ENCODE measurements at places on chromosomes 2 and 18. TPM values are rescaled to one million over a fixed set of nuclear protein-coding genes. Genes with fewer than 3 reads are reported as not detected.

GRCh38 chr18:72107647-72108383 lies 436.3 kb downstream of the CBLN2 start:
- DNase-seq, result no peak

Gene ACADL
- not detected for total RNA-seq

DNA sequence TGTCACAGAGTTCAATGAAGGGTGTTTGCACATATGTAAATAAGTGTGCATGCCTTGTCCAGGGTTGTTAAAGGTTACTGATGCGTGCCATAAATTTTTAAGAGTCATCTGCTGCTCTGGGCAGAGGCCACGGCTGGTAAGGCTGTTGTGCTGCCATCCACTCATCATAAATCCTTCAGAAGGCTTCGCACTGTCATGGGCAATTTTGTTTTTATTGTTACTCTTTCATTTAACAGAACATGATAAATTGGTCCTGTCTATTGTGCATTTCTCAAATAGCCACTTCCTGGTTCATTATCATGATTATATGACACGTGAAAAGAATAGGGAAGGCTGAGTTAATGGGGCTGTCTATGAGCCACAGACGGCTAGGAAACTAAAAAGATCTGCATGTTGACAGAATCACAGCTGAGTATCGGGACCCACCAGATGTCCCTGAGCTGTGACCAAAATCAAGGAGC lies 634.3 kb upstream of the SOX11 start:
- DNase-seq, result no peak

Gene UGT1A10
- total RNA-seq, result not detected

- DNase-seq, result no peak
Measured at GRCh38 chr18:212780-213179, 54.4 kb downstream of the USP14 start.

Gene CIB4
- not detected for total RNA-seq

DNA sequence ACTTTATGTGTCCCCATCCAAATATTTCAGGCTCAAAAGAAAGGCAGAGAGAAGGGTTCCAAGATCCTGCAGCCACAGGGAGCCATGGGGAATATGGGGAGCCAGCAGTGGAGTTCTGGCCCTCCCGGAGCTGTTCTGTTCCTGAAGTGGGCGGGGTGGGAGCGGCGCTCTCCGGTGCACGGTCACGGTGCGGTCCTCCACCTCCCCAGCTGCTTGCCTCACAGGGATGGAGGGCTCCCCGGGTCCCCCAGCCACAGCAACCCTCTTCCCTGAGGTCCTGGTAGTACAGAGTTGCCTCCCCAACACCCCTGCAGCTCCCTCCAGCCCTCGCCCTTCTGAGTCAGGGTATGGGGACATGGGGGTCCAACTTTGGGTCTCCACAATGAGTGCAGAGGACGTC lies 26.2 kb upstream of the SNED1 start:
- no peak for DNase-seq

DNA sequence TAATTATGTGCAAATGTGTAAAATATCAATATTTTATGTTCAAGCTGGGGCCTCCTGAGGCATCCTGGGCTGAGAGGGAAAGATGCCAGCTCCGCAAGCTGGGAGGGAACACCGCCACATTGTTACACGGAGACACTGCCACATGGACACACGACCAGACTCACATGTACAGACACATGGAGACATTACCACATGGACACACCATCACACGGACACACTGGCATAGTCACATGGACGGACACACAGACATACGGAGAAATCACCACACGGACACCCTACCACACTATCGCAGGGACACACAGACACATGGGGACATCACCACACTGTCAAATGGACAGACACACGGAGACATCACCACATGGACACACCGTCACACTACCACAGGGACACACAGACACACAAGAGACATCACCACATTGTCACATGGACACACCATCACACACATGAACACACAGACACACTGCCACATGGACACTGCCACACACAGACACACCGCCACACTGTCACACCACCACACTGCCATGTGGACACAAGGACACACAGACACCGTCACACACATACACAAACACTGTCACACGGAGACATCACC lies 117.6 kb downstream of the CCDC74A start:
- DNase-seq, result no peak

DNA sequence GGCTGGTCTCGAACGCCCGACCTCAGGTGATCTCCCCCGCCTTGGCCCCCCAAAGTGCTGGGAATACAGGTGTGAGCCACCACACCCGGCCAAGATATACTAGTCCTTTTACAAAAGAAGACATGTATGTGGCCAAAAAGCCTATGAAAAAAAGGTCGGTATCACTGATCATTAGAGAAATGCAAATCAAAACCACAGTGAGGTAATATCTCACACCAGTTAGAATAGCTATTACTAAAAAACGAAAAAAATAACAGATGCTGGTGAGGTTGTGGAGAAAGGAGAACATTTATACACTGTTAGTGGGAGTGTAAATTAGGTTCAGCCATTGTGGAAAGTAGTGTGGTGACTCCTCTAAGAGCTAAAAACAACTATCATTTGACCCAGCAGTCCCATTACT lies 26.4 kb downstream of the KLHL23 start:
- no peak for DNase-seq

- DNase-seq, result peak; percentile 42
Measured at GRCh38 chr2:25347846-25348245, 6.1 kb upstream of the DNMT3A start.

GRCh38 chr2:177284531-177284930 lies 20.0 kb upstream of the NFE2L2 start:
- no peak for DNase-seq

DNA sequence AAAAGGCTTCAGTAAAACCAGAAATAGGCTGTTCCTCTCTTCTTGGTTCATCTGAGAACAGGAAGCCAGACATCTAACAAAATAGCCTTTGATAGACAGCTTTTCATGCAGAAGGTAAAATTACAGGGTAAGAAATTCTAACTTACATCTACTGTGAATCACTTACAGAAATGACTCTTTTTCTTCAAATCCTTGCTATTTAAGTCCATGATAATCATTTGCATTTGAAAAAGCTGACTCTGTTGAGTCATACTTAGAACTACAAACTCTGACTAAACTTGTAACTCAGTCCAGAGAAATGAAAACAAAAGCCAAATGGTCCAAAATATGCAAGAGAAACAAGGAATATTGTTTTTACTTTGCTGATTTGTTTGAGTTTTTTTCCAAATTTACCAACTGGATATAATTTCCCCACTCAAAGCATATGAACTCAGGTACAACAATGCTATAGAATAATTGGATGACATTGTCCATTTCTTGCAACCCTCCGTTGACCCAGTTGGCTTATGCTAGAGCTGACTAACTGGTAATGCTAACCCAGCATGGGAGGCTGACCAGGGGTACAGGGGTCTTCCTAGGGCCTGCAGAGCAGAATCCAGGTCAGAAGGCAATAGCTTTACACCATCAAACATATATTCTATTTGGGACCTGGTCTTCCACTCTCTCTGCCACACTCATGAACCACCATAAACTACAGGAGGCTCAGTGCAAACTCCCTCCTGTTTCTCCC lies 18.8 kb upstream of the MREG start:
- peak; percentile 70 for DNase-seq

DNA sequence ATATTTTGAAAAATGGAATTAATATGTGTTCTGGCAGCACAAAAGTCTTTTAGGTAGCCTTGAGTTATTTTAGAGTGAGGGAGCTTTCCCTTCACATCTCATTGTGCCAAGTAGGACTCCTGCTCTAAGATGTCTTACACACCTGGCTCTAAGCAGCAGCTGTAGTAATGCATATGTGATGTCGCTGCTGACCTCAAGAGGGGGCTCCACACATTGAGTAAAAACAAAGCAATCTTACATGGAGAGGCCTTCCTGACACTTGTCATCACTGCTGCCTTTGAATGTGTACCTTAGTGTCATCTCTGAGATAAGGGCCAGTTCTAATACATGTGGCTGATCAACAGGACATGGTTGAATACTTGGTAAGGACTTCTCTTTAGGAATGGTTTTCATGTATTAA lies 75.8 kb downstream of the ACTR3 start:
- DNase-seq, result peak; percentile 41

Gene UCN
- 1.6 TPM for total RNA-seq

DNA sequence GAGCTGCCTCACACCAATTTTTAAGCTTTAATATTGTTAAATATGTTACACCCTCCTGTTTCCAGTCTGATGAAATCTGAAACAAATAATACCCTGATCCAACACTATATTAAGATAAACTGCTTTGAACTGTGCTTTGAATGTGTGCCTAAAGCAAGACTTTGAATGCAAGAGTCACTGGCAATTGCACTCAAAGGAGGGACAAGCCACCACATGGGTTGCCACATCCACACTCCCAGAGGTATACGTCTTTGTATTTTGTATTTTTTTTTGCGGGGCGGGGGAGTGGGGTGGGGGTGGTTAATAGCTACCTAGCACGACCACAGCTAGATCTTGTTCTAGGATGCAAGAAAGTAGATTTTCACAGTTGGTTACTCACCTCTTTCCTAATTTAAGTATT lies 1.8 kb upstream of the ZEB2 start:
- no peak for DNase-seq

DNA sequence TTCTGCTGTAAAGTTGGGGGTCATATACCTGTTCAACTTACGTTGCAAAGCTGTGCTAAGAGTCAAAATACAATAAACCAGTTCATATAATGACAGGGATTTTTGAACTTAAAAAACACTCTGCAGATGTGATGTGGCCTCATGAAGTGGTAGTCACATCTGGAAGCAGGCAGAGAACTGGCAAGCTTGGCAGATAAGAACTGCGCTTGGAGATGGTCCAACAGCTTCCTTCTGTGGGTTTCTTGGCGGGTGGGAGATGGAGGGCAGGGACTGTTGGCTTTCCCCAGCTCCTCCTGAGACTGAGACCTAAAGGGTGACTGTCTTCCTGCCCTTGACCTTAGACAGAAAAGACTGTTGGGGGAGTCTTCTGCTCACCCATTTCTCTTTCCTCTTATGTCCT lies 140.4 kb downstream of the CTIF start:
- DNase-seq, result peak; percentile 7

Gene CROCC2
- not detected for total RNA-seq

Gene FSHR
- total RNA-seq, result not detected

DNA sequence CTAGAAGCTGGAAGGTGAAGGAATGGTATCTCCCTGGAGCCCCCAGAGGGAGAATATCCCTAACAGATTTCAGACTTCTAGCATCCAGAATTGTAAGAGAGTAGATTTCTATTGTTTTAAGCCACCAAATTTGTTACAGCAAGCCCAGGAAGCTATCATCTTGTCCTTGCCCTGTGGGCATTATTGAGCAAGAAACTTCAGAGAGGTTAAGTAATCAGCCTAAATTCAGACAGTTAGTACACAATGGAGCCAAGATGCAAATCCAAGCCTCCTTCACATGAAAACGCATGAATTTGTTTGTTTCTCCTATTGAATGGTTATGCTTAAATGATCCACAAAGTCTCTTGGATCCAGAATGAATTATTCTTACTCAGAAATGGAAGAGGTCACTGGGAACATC lies 55.2 kb upstream of the TRIB2 start:
- no peak for DNase-seq

- no peak for DNase-seq
Measured at GRCh38 chr18:45838302-45839070, 13.0 kb downstream of the SIGLEC15 start.

Gene CLEC4F
- not detected for total RNA-seq

Gene TMSB10
- total RNA-seq, result 9,457 TPM

GRCh38 chr18:5529471-5529870 lies 14.3 kb downstream of the EPB41L3 start:
- DNase-seq, result no peak

DNA sequence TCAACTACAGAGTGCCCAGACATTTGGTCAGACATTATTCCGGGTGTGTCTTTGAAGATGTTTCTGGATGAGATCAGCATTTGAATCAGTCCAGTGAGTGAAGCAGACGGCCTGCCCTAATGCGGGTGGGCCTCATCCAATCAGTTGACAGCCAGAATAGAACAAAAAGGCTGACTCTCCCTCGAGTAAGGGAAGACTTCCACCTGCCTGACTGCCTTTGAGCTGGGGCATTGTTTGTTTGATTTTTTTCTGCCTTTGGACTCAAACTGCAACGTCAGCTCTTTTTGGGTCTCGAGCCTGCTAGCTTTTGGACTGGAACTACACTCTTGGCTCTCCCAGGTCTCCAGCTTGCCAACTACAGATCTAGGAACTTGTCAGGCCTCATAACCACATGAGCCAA lies 111.7 kb upstream of the AGAP1 start:
- no peak for DNase-seq

GRCh38 chr2:16130906-16131400 lies 190.6 kb downstream of the MYCN start:
- DNase-seq, result no peak

DNA sequence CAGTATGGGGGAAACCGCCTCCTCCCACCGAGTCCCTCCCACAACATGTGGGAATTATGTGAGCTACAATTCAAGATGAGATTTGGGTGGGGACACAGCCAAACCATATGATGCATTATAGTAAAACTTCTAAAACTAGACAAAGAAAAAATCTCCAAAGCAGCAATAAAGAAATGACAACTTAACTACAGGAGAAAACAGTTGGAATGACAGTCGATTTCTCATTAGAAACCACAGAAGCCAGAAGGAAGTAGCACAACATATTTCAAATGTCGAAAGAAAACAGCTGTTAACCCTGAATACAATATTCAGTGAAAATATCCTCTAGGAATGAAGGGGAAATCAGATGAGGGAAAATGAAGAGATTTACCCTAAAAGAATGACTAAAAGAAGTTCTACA lies 53.5 kb upstream of the TCF4 start:
- DNase-seq, result no peak

GRCh38 chr2:28567061-28567471 lies 71.2 kb downstream of the PLB1 start:
- no peak for DNase-seq

Gene ABCB11
- 0.02 TPM for total RNA-seq

Gene DAPL1
- total RNA-seq, result not detected

DNA sequence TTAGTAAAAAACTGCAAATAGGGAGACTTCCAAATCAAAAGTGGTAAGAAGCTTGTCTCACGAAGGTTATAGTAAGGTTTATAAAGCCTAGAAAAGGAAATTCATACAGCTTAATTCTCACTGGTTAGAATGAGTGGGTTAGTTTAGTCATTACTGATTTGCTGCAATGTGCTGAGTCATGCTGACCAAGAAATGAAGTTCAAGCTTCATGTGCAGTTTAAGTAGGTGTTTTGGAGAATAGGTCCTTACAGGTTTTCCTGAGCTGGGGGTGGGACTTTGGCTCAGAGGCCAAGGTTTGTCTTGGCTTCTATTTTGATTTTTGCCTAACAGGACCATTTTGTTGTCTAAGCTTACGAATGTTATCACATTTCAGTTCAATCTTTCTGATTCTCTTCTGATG lies 15.1 kb downstream of the CLIP4 start:
- DNase-seq, result peak; percentile 86

DNA sequence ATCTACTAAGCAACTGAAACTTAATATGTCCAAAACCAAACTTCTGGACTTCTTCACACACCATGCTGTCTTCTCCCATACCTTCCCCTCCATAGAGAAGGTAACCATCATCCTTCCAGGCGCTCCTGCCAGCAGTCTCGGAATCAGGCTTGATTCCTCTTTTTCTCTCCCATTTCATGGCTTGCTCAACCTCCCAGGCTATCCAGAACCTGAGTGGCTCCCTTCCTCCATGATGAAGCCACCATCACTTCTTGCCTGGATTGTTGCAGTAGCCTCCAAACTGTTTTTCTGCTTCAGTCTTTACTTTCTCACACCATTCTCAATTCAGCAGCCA lies 40.1 kb upstream of the NDUFV2 start:
- DNase-seq, result no peak
